ENCODE measurements at places on chromosomes 1 and 21.
A peak's percentile ranks its signal among the peaks of the same experiment; 100 is the strongest.

DNA sequence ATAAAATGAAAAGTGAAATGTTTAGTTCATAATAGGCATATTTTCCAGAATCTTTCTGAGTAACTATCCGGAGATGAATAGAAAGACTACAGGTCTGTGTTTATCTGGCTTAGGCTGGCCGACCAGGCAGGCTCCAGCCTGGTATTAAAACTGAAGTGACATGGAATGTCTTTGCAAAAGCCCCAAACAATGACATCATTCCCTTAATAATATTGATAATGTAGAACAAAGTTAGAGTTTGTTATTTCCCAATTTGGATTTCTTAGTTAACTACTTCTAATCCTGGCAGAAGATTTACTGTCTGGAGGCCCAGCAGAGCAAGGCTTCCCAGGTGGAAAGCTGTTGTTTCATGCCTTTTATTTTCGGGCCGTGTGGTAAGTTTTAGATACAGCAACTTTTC is 207.7 kb downstream of the GREM2 start:
- DNase-seq: no peak

DNA sequence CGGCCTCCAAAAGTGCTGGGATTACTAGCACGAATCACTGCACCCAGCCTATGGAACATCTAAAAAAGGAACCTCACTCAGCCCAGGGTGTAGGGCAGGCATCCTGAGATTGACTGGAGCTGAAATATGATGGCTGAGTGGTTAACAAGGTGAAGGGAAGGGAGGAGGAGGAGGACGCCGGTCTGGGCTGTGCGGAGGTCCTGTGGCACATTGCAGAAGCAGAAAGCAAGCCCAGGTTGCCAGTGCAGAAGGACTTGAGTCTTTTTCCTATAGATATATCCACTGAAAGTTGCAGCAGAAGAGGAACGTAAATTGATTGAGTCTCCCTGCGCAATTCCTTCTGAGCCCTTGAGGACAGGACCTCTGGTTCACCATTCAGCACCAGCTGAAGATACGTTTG is 1.5 kb upstream of the KIF17 start:
- DNase-seq: no peak

GRCh38 chr1:78102916-78103315 is 57.1 kb downstream of the GIPC2 start:
- DNase-seq: no peak

DNA sequence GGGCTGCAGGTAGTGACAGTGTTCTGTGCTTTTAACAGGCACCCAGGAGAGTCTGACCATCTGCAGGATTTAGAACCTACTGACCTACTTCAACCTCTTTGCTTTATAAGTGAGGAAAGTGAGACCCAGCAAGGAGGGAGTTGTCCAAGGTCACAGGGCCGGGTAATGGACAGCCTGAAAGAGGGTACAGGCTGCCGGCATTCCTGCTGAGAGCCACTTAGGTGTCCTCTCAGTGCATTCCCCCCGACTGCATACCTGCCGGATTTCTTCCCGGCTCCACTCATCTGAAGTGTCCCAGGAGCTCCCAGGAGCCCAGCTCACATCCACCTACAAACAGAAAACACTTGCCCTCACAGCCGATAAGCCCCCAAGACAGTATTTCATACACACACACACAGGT is 13.9 kb downstream of the PHLDA3 start:
- DNase-seq: no peak

DNA sequence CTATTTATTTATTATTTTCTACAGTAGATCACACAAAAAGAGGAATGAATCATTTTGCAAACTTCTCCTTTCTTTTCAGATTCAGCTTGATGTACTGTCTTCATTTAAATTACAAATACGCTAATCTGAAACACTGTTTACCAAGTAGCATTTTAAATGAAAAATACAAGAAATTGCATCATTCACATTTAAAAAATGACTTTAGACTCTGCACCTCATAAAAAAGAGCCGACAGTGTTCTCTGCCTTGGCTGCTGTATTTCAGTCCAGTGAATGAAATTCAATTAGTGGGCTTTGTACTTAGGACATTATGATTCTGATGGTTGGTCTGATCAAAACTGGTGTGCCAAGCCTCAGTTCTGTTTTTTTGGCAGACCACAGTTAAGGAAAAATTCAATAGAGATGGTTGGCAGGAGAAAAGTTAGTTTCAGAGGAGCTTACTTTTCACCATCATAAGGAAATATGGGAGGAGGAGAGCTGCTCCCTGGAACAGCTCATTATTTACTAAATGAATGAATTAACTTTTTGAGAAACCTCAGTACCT is 222.4 kb upstream of the ESRRG start:
- no peak for DNase-seq

- no peak for DNase-seq
Observed at GRCh38 chr1:9691691-9692090, 40.2 kb downstream of the PIK3CD start.

GRCh38 chr1:221161571-221162041 is 282.4 kb downstream of the HLX start:
- DNase-seq: no peak

DNA sequence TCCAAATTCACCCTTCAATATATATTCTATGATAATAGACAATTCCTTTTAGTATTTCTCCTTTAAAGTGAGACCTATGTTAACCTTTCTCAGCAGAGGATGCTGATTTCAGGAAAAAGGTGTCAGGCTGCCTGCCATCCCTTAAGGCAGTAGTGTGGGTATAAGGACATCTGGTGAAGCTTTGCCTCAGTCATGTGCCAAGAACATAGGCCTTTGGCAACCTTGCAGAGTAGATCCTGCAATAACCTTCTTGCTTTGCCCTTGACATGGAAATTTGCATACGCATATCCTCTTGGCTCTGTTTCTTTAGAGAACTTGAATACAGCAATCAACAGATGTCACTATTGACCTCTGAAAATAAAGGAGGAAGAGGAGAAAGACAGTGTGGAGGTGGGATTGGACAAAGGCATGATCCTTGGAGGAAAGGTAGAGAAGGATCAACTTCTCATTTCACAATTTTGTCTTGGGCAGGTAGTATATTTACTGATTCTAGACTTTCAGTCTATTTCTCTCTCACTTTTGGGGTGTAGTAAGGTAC is 21.1 kb upstream of the ZRANB2 start:
- DNase-seq: no peak

DNA sequence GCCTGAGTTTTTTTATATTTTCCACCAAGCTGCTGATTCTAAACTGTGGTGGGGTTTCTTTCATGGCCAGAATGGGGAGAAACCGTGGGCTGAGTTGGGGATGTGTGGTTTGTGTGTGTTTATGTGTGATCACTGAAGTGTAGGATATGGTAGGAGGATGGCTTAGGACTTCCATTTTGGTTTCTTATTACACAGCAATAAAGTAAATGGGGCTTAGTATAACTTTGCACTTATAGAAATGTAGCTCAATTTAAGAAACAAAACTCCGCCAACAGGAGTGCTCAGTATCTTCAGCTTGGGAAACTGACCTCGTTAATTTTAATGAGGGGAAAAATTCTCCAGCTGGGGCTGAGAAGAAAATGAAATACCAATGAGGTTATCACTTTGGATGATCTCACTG is 77.8 kb downstream of the PBX1 start:
- no peak for DNase-seq

GRCh38 chr1:183734543-183735036 is 70.3 kb upstream of the RGL1 start:
- peak; percentile 85 for DNase-seq

- DNase-seq: no peak
Observed at GRCh38 chr1:224427346-224427745, 7.3 kb downstream of the WDR26 start.

GRCh38 chr1:223652436-223652941 is 13.0 kb downstream of the CAPN8 start:
- peak; percentile 9 for DNase-seq

DNA sequence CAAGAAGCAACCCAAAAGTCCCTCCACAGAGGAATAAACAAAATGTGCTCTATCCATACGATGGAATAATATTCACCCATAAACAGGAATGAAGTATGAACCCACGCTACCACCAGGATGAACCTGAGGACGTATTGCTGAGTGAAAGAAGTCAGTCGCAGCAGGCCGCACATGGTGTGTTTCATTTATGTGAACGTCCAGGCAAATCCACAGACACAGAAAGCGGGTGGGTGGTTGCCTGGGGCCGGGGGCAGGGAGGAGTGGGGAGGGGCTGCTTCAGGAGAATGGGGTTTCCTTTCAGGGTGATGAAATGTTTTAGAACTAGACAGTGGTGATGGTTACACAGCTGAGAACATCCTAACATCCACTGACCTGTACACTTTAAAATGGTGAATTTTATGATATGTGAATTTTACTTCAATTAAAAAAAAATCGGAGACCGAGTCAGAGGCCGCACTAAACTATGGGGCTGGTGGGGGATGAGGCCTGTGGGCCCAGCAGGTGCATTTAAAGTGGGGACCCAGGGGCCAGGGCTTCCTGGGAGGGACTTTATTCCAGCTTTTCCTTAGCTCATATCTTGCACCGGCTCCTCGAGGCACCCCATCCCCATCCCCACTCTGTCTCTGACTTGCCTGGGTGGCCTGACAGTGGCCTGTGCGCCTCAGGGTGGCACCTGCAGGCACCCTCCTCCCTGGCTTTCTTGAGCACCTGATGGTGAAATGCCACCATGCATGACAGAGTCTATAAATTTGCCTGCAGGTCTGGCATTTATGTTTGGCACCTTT is 392.6 kb upstream of the VAMP3 start:
- no peak for DNase-seq

DNA sequence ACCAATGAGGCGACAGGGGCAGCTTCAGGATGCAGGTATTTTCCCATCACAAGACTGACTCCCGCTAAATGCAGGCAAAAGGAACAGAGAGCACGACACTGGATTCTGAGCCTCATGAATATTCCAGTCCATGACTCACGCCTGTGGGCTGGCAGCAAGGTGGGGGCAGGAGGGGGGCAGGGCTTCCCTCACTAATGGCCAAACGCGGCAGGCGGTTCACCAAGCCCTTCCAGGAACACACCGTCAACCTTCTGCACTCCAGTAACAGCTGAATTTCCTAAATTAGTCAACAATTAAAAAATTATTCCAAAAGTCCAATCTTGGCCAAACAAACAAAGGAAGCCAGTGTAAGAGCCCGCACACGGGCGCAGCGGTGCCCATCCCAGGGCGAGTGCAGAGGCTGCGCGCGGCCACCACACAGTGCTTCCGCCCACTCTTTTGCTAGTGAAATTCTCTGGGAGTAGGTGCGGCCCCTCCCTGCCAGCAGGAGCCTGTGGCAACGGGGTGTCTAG is 12.5 kb upstream of the GPR153 start:
- DNase-seq: peak; percentile 24

DNA sequence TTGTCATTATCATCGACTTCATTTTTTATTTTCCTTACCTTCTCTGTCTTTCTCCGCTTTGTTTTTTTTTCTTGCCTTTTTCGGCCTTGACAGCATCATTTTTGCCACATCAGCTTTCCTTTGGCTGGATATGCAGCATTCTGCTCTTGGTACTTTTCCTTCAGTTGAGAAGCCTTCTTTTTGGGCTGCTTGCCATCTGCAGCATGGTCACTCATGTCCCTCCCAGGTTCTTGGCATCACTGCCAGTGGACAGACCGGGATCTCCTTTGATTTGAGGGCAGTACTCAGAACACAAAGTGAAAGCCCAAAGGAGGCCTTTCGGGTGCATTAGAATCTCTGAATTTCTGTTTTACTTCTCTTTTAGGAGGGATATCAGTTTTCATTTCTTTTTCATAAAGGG is 3.7 kb upstream of the PARP1 start:
- DNase-seq: no peak

DNA sequence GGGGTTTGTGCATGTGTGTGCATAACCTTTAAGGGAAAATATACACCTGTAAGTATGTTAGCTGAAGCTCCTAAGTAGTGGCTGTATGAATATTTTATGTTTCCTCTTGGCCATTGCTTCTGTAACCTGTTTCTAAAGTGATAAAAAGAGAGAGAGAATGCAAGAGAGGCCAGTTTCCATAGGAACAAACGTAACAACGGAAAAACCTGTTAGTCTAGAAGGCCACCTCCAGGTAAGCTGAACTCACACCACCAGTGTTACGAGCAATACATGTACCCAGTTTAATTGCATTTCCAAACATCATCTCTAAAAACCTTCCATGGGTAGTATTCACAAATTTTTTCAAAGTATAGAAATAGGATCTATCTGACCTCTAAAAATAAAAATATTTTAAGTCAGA is 63.1 kb downstream of the PLPPR4 start:
- DNase-seq: no peak

- DNase-seq: no peak
Observed at GRCh38 chr1:85149805-85150204, 51.0 kb downstream of the SYDE2 start.

- DNase-seq: no peak
Observed at GRCh38 chr21:39003982-39004633, 179.1 kb downstream of the PSMG1 start.

All from hippocampal formation (tissue), 2 donors.